GM12878 (cell line): ENCODE measurements at places on chromosomes 2 and 18. TPM values are rescaled to one million over a fixed set of nuclear protein-coding genes. Genes with fewer than 3 reads are reported as not detected.

SERPINB13 gene
- not detected in 2 replicates for total RNA-seq

OSBPL6 gene
- total RNA-seq: 0.11 TPM in 1 of 2 replicates, not detected in the other

CHPF gene
- 11.6 and 12.2 TPM in 2 replicates for total RNA-seq

ANKRD30BL gene
- total RNA-seq: 0.05 TPM in 1 of 2 replicates, not detected in the other

METTL8 gene
- total RNA-seq: 49.3 and 49.8 TPM in 2 replicates

DCDC2C gene
- not detected in 2 replicates for total RNA-seq

TTL gene
- 24.1 and 27.1 TPM in 2 replicates for total RNA-seq

MAL gene
- total RNA-seq: 1.2 and 1.8 TPM in 2 replicates

RUFY4 gene
- 1.5 and 2.7 TPM in 2 replicates for total RNA-seq

KCNS3 gene
- total RNA-seq: not detected in 2 replicates

STON1 gene
- 0.82 and 0.90 TPM in 2 replicates for total RNA-seq

FSIP2 gene
- 0.36 and 0.48 TPM in 2 replicates for total RNA-seq

CAPN13 gene
- not detected in 2 replicates for total RNA-seq

POTEJ gene
- total RNA-seq: not detected in 2 replicates

C1QL2 gene
- not detected in 2 replicates for total RNA-seq

FAM161A gene
- total RNA-seq: 6.9 and 7.0 TPM in 2 replicates

COLEC12 gene
- total RNA-seq: 0.03 and 0.05 TPM in 2 replicates

RNPEPL1 gene
- total RNA-seq: 49.5 and 53.5 TPM in 2 replicates

CKAP2L gene
- 20.7 and 23.7 TPM in 2 replicates for total RNA-seq

AP1S3 gene
- total RNA-seq: 7.6 and 9.2 TPM in 2 replicates

CNOT11 gene
- total RNA-seq: 44.1 and 45.9 TPM in 2 replicates

FOXD4L1 gene
- total RNA-seq: 0.16 TPM in 1 of 2 replicates, not detected in the other

GCG gene
- total RNA-seq: 0.29 TPM in 1 of 2 replicates, not detected in the other

PSME4 gene
- 53.7 and 56.2 TPM in 2 replicates for total RNA-seq

APOB gene
- 1.1 and 1.4 TPM in 2 replicates for total RNA-seq

ST3GAL5 gene
- total RNA-seq: 9.7 and 11.4 TPM in 2 replicates

IL1R1 gene
- total RNA-seq: 0.61 and 1.1 TPM in 2 replicates

ABHD1 gene
- 0.29 TPM in 1 of 2 replicates, not detected in the other for total RNA-seq

PCARE gene
- 0.03 and 0.08 TPM in 2 replicates for total RNA-seq

ALPI gene
- total RNA-seq: not detected in 2 replicates

CCBE1 gene
- 0.08 and 0.49 TPM in 2 replicates for total RNA-seq

INHBB gene
- total RNA-seq: 0.05 and 0.11 TPM in 2 replicates

RTP5 gene
- total RNA-seq: not detected in 2 replicates

AOX1 gene
- 0.56 and 0.80 TPM in 2 replicates for total RNA-seq

AMER3 gene
- total RNA-seq: not detected in 2 replicates

UGT1A3 gene
- total RNA-seq: not detected in 2 replicates

VWC2L gene
- not detected in 2 replicates for total RNA-seq

DHRS9 gene
- total RNA-seq: 0.16 TPM in 1 of 2 replicates, not detected in the other

CYTIP gene
- 63.7 and 64.9 TPM in 2 replicates for total RNA-seq
